ENCODE measurements at places on chromosomes 2 and 18.

- DNase-seq: no peak
These were observed 34.4 kb downstream of the YPEL5 start for GRCh38 chr2:30181176-30181575.

DNA sequence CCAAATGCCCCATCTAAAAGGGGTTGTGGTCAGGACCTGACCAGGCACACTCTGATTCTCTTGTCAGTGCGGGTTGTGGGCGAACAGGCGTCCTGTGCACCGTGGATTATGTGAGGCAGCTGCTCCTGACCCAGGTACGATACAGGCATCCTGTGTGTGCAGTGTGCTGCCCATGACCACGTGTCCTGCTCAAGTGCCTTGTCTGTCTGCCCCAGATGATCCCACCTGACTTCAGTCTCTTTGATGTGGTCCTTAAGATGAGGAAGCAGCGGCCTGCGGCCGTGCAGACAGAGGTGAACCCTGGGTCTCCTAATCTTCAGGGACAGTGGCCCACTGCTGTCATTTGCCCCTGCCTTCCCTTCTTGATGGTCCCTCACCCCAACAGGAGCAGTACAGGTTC lies 14.6 kb downstream of the PTPN18 start:
- DNase-seq: no peak

- peak; percentile 47 for DNase-seq
These were observed 694 bp downstream of the CFAP36 start for GRCh38 chr2:55519938-55520885.

- DNase-seq: no peak
These were observed 88.9 kb upstream of the CYP26B1 start for GRCh38 chr2:72236445-72237067.

DNA sequence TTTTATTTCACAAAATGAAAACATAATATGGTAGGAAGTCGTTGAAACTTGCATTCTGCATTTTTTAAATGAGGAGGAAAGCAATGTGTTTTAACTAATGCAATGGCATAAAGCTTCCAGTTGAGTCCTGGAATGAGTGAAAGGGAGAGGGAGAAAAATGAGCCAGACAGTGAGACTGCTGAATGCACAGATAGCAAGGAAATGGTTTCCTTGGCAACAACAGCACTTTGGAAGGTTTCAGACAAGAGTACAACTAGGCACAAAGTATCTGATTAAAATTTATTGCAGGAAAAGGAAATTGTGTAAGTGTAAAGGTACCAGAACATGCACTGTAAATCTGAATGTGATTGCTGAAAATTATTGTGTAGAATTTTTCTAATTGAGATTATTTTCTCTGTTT lies 320.1 kb upstream of the KYNU start:
- no peak for DNase-seq

GRCh38 chr2:219596954-219597551 lies 604 bp upstream of the STK11IP start:
- DNase-seq: no peak

- no peak for DNase-seq
These were observed 659.3 kb upstream of the FANCL start for GRCh38 chr2:58900246-58901027.

DNA sequence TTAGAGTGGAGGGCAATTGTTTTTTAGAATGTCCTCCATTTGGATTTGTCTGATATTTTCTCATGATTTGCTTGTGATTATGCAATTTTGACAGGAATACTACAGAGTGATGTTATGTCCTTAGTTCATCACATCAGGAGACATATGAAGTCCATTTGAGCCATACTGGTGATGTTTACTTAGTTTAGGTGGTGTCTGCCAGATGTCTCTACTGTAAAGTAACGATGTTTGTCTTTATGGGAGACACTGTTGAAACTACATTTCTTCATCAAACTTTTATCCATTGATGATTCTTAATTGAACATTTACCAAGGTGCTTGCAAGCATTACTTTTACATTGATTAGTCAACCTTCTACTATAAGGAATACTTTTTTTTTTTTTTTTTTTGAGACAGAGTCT lies 4.9 kb upstream of the SNORC start:
- no peak for DNase-seq

- DNase-seq: no peak
These were observed 42.7 kb downstream of the RRM2 start for GRCh38 chr2:10165282-10165681.

DNA sequence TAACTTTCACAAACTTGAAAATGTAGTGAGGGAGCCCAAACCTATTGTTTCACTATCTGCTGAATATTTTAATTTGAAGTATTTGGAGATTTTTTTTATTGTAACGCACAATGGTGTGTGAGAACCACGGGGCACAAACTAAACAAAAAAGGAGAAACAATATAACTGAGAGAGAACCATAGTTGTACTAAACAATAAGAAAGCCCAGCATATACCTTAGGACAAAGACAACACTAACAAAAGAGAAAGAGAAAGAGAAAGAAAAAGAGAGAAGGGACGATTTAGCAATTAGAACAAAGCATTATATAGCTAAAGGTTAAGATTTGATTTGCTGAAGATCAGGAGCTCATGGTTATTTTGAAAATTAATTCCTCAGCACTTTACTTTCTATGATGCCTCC lies 906.0 kb upstream of the NXPH2 start:
- DNase-seq: no peak

DNA sequence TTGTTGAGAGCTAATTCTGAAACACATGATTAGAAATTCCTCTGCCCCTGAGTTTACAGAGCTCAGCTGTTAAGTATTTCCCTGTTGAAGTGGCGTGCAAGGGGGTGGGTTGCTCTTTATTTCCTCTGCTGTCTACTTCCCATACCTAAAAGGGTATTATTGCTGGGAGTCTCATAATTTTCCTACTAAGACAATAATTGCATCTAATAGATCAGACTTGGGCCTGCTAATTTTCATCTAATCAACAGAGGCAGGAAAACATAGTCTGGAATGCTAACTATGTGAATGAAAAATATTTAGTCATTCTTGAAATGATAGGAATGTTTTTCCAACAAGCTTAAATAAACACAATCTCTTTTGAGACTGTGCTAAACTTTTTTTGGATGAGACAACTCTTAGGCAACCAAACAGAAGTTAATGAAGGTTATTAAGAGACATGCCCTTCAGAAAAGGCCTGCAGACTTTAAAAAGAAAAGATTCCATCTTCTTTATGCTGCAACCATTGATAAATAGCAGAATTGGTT lies 111.4 kb downstream of the FEZ2 start:
- DNase-seq: no peak

- DNase-seq: peak; percentile 82
These were observed 54.5 kb upstream of the BIN1 start for GRCh38 chr2:127161176-127162136.

GRCh38 chr18:61955644-61956043 lies 62.8 kb upstream of the RNF152 start:
- no peak for DNase-seq

DNA sequence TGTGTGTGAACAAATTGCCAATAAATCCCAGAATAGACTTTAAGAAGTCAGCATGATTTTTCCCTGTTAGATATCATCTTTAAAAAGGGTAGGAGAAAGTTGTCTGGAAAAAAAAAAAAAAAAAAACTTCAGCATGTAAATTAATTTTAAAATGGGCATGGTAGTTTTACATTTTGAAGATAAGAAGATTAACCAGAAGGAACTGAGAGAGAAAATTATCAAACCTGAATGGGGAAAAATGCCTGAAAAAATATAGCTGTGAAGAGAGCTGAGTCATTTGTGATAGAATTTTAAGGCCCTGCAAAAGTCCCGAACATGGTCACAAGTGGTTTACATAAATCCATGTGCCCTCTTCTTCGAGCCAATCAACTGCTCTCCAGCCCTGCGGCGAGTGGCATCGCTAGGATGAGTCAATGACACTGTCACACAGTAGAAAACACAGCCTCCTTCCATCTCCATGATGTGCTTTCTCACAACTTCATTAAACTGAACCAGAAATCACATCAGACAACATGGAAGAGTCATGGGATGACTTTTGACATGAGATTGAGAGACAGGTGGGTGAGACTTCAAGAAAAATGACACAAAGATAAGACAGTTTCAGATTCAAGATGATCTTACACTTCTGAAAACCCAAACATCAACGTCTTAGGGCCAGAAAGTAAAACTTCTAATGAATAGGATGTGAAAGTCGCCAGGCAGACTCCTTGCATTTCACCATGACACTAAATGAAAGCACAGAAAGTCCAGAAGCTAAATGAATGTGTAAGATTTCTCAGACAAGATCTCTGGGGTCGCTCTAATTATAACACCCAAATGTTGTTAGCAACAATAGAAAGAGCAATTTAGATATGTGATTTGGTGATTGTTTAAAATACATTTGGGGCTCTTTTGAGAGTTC lies 273.0 kb upstream of the ID2 start:
- DNase-seq: no peak

GRCh38 chr2:210199186-210199765 lies 26.0 kb downstream of the ACADL start:
- peak; percentile 62 for DNase-seq

- DNase-seq: no peak
These were observed 24.3 kb downstream of the TRAPPC12 start for GRCh38 chr2:3403587-3404334.

DNA sequence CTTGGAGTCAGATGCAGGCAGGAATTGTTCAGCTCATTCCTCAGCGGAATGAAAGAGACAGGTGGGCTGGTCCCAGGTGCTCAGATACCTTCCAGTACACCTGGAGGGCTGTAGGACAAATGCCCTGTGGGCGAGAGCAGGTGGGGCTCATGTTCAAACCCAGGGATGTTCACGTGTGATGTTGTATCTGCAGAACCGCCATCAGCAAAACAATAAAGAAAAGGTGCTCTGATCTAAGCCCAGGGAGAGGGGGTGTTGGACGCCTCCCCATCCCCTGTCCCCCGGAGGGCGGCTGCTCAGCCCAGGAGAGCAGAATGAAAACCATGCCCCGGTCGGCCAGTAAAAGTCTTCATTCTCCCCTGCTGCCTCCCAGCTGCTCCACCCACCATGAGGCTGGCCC lies 197.4 kb downstream of the HAUS1 start:
- DNase-seq: no peak

GRCh38 chr2:56688661-56689060 lies 504.9 kb downstream of the CCDC85A start:
- no peak for DNase-seq

DNA sequence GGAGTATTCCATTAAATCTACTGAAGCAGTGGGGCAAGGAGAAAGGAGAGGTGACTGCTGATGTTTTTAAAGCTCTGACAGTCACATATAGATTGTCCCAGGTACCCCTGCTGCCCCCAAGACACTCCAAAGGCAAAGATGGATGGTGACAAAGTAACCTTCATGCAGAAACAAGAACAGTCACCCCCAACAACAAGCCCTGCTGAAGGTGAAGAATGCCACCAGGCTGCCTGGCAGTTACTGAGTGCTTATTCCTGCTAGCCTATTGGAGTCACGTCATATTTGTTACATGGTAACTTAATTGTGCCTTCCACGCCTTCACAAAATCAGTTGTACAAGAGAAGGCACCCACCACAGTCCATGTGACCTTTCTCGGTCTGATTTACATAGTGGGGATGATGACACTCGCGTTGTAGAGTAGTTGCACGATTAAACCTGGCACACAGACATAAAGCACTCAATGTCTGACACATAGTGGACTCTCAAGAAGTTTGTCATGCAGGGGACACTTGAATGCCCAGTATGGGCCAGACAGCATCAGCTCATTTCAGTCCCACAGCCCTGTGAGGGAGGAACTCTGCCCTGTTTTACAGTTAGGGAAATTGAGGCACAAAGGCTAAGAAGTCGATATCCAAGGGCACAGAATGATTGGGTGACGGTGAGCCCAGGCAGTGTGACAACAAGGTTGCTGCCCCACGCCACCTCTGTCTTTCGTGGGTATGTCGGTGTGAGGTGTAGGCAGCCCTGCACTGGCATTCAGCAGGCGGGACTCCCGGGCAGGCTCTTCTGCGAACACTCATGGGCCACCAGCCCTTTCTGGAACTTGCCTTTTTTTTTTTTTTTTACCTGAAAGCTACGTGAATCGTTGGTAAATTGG lies 62.7 kb downstream of the ZCCHC2 start:
- DNase-seq: no peak

GRCh38 chr2:230217424-230217823 lies 2.4 kb downstream of the SP110 start:
- no peak for DNase-seq

- no peak for DNase-seq
These were observed 73.6 kb downstream of the GTF3C3 start for GRCh38 chr2:196725882-196726281.

GRCh38 chr2:141464995-141465394 lies 665.8 kb downstream of the LRP1B start:
- no peak for DNase-seq

GRCh38 chr2:176561706-176562105 lies 292.5 kb downstream of the MTX2 start:
- DNase-seq: no peak

GRCh38 chr2:17336458-17336857 lies 181.8 kb downstream of the RAD51AP2 start:
- DNase-seq: no peak

- no peak for DNase-seq
These were observed 396.2 kb downstream of the ZNF516 start for GRCh38 chr18:76098674-76099411.

- no peak for DNase-seq
These were observed 793.3 kb downstream of the PLCL1 start for GRCh38 chr2:198597648-198598047.

GRCh38 chr2:150133623-150134022 lies 353.8 kb downstream of the RND3 start:
- peak; percentile 14 for DNase-seq

DNA sequence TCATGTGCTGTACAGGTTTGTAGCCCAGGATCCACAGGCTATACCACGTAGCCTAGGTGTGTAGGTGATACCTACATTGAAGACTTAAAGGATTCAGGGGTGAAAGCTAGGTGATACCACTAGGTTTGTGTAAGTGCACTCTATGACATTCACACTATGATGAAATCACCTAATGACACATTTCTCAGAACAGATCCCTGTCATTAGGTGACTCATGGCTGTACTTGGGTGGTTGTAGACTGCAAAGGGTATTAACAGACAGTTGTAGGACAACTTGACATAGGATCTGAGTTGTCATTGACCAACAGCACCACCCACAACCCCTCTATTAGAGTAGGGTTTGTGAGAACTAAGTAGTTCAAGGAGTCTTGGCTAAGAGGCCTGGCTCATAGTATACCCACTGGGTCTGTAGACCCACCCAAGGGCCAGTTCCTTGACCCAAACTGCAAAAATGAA lies 27.7 kb upstream of the SMCHD1 start:
- no peak for DNase-seq

DNA sequence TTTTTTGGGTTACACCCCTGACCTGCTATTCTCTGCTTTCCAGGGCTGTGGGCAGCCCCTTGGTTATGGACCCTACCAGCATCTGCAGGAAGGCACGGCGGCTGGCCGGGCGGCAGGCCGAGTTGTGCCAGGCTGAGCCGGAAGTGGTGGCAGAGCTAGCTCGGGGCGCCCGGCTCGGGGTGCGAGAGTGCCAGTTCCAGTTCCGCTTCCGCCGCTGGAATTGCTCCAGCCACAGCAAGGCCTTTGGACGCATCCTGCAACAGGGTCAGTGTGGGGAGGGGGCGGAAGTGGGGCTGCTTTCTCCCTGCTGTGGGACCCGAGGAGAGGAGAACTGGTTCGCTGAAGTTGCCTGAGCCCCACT lies 9.7 kb upstream of the WNT10A start:
- no peak for DNase-seq

GRCh38 chr2:168396131-168396530 lies 59.9 kb upstream of the CERS6 start:
- DNase-seq: no peak

GRCh38 chr2:107747964-107748583 lies 78.6 kb upstream of the RGPD4 start:
- DNase-seq: no peak
